ENCODE measurements at places on chromosomes 12 and 14.

DNA sequence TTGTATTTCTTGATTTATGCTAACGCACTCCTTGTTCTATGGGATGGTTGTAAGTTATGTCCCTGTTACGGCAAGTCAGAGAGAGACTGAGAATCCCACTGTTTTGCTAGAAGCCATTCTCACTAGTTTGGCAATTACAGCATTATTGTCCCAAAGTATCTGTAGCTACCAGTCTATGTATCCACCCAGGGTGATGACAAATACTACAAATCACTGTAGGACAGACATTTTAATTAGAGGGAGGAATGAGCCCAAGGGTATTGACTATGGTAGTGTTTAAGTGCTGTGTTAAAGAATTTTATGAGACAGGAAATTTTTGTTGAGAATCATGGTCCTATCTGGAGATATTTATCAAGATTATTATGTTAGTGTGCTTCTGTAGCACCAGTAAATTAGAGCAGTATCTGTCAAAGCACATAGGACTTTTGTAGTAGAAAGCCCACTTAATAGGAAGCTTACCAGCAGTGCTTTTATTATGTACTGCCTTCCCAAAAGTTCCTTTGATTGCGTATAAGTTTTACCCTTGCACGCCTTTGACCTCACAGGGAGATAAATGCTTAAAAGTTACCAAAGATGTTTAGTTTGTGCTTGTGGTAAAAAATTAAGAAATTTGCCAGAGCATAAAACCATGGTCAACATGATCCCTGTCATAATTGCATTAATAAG lies 10.7 kb downstream of the PRKCH start:
- no peak for DNase-seq

DNA sequence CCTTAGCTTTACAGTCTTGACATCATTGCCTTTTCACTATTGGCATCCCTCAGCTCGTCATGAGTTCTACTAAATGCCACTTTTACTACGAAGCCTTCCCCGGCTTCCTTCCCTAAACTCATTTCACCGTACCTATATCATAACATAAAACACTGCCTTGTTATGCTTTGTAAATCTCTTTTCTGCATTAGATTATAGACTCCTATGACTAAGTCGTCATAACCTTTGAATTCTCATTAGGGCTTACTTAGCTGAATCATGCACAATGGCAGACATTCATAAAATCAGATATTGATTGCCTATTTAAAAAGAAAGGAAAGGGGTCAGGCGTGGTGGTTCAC lies 21.0 kb downstream of the BTG1 start:
- no peak for DNase-seq

DNA sequence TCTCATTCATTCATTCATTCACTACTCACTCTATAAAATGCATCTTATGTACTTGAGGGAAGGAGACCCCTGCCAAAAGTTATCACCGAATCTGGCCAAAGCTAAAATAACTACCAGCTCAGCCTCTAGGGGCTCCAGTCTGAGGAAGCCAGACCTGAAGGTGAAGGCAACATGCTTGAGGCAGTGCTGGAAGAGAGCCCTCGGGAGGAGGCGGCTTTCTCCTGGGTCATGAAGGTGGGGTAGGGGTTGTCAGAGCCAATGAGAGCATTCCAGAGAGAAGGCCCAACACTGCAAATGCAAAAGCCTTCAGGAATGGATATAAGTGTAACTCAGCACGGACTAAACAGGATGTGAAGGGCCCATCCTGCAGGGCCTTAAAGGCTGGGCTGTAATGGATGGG lies 62.4 kb downstream of the GSC start:
- peak; percentile 86 for DNase-seq

DNA sequence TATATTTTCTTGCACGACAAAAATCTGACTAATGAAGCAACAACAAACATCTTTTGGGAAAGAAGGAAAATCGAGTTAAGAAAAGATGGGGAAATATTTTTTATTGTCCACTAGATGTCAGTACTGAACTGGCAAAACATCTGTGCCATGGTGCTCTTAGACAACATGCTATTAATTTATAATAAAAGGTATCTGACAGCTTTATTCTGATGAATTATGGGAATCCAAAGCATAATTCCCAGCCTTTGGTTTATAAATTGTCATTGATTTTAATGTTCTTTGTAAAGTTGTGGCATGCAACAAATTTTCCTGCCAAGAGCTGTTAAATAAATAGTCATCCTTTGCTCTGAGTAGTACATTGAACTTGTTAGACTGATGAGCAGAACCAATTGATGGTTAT lies 231.2 kb downstream of the ETNK1 start:
- peak; percentile 32 for DNase-seq

GRCh38 chr12:42140901-42141300 lies 3.8 kb downstream of the GXYLT1 start:
- DNase-seq = peak; percentile 24

- DNase-seq = no peak
Measured at GRCh38 chr12:27396216-27396815, 50.2 kb upstream of the SMCO2 start.

DNA sequence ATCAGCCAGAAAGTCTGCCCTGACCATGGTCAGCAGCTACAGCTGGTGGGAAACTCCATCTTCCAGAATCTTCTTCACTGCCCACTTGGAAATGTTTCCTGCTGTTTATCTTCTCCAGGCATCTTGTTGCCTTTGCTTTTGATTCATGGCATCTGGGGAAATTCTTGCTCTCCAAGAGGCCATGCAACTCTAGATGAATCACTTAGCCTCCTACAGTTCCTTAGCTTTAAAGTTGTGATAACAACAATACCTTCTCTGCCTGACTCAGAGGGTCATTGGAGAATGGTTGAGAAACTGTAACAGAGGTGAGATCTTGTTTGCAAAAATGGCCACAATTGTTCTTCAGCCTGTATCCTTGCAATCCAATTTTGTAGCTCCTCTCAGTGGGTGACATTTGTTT lies 121.0 kb upstream of the VRK1 start:
- DNase-seq = no peak

GRCh38 chr12:108182096-108182495 lies 53.0 kb downstream of the WSCD2 start:
- no peak for DNase-seq

DNA sequence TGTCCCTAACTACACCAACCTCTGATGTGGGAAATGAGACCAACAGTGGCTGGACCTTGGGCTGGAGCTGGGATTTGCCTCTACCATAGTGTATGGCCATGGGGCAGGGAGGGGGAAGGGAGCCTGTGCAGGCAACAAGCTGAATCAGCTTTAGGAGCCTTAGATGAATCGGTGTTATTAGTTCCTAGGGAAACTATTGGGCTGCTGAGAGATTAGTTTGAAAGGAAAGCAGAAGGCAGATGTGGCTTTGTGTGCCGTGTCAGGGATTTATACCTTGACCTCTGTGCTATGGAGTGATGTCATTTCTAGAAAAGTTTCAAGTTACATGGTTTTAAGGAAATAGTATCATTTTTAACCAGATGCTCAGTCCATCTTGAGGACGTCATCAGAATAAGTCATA lies 19.5 kb upstream of the GAS2L3 start:
- no peak for DNase-seq

- no peak for DNase-seq
Measured at GRCh38 chr12:5036031-5036430, 7.6 kb upstream of the KCNA5 start.

GRCh38 chr12:28936221-28936620 lies 212.9 kb upstream of the FAR2 start:
- DNase-seq = no peak

GRCh38 chr14:89848165-89848564 lies 106.4 kb downstream of the EFCAB11 start:
- DNase-seq = no peak

DNA sequence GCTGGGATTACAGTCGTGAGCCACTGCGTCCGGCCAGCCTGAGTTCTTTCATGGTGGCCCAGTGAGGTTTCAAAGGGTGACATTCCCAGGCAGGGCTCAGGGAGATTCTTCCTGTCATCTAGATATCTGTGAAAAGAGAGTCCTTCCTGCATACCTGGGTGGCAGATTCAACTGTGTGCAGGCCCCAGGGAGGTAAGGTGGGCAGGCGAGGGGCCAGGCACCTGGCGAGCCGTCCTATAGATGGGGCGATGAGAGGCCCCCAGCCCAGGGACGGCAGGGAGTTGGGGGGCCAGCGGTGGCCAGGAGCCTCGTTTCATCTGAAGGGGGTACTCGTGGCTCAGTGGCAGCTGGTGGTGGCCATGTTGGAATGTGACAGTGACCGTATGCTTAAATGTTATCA lies 7.1 kb upstream of the EP400 start:
- DNase-seq = no peak

DNA sequence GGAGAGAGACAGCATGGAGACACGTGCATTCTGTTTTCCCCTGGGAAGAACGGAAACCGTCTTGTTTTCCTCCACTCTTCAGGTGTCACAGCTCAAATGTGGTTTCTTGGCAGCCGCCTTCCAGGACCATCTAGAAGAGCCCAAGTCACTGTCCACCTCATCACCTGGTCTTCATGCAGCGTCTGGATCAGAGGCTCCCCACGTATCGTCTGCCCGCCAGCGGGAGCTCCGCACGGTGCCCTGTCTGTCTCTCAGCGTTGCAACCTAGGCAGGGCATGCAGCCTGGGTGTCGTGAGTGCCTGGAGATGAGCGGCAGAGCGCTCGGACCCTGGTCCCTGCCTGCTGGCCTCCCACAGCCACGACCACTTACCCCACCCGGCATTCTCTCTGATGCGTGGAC lies 117.5 kb downstream of the PIWIL1 start:
- DNase-seq = no peak

GRCh38 chr12:124523071-124523470 lies 44.3 kb downstream of the NCOR2 start:
- DNase-seq = no peak

- DNase-seq = no peak
Measured at GRCh38 chr12:3255057-3255456, 177.9 kb downstream of the TSPAN9 start.

GRCh38 chr12:111209811-111210210 lies 159.1 kb downstream of the PHETA1 start:
- DNase-seq = no peak

DNA sequence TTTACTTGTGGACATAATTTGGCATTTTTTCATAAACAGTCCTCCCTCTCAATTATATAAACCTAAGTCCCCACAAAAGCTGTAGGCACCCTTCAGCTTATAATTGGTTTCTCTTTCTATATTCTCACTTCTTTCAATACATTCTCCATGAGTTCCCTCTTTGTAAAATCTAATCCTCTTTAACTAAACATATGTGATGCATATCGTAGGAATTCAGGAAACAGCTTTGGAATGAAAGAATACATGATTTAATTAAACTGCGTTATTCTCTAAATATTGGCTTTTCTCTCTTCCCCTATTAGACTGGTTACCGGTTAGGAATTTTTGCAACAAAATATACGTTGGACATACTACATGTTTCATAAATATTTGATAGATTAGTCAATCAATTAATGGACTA lies 1122.6 kb downstream of the FLRT2 start:
- no peak for DNase-seq

DNA sequence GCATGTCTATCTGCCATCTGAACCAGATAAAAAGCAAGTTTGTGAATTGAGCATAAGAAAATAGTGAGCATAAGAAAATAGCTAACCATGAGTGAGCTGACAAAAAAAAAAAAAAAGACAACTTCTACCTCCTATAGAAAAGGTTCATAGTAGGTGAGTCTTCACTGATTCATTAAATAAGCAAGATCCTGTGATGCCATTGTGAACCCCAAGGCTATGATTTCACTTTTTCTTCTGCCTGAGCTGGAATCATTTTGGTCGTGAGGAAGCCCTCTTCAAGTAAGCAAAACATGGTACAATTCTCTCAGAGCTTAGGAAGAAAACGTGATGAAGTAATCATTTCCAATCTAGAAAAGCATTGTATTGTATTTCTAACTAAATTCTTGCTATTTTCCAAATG lies 1.2 kb downstream of the PIK3C2G start:
- no peak for DNase-seq

- DNase-seq = no peak
Measured at GRCh38 chr12:28770322-28770721, 378.8 kb upstream of the FAR2 start.

- no peak for DNase-seq
Measured at GRCh38 chr14:60771117-60771516, 36.6 kb downstream of the MNAT1 start.

- no peak for DNase-seq
Measured at GRCh38 chr14:52244997-52245396, 22.5 kb upstream of the PTGDR start.

DNA sequence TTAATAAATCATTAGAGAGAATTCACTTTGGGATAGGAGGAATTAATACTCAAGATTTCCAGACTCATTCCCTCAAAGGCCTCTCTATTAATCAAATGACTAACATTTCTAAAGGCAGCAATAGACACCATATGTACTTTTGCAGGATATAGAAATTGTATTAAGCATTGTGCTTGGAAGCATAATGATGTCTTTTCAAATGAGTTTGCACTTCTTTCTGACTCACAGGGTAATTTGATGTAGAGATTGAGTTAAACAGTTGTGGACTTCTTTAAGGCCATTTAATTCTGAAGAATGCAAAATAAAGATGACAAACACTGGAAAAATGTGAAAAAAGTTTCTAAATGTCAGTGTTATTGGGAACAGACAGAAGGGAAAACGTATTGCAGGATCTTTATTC lies 63.4 kb upstream of the CSRP2 start:
- DNase-seq = no peak

- DNase-seq = no peak
Measured at GRCh38 chr14:93564918-93565317, 134.2 kb downstream of the UNC79 start.

GRCh38 chr14:82501554-82501953 lies 967.9 kb upstream of the SEL1L start:
- no peak for DNase-seq

- DNase-seq = no peak
Measured at GRCh38 chr12:49824895-49825294, 3.3 kb downstream of the NCKAP5L start.

GRCh38 chr14:78593949-78594348 lies 423.8 kb downstream of the NRXN3 start:
- no peak for DNase-seq

DNA sequence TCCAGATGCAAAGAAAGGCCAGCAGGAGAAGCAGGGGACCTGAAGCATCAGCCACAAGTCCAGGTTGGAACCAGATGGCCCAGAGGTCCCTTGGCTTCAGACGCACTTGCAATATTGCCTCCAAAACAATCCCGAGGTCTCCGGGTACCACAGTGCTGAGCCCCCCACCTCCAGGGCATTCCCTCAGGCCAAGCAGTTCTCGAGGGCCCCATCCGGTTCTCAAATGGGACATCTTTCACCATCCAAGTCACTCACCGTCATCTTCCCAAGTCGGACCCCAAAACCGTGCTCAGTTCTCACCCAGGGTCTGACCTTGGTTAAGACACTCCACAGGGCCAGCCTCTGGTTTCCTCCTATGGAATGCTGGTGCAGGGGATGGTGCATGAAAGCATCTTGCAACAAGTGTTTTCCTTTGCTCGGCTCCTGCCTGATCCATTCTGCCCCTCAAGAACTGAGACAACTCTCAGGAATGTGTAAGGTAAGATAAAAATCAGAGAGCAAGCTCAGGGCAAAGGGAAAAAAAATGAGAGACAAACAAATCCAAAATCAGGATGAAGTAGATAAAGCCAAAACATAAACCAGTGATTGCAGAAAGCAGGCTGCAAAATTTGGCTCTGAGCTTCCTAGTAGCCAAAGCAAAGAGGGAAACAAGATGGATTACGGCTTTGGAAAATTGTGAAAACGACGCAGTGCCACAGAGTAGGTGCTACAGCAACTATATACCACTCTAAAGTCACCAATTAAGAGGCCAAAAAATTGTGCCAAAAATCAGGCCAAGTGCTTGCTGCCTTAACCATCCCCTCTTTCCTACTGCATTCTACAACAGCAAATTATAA lies 8.0 kb downstream of the NCOR2 start:
- DNase-seq = no peak

All from iPS-NIHi11 (cell line).